Activated naive CD4-positive, alpha-beta T cell treated with Interleukin-2 at 50 U/mL for 16 hours (primary cell): ENCODE measurements at places on chromosomes 3 and 15.

GRCh38 chr3:128855569-128855968 lies 23.9 kb upstream of the ACAD9 start:
- no peak for DNase-seq

DNA sequence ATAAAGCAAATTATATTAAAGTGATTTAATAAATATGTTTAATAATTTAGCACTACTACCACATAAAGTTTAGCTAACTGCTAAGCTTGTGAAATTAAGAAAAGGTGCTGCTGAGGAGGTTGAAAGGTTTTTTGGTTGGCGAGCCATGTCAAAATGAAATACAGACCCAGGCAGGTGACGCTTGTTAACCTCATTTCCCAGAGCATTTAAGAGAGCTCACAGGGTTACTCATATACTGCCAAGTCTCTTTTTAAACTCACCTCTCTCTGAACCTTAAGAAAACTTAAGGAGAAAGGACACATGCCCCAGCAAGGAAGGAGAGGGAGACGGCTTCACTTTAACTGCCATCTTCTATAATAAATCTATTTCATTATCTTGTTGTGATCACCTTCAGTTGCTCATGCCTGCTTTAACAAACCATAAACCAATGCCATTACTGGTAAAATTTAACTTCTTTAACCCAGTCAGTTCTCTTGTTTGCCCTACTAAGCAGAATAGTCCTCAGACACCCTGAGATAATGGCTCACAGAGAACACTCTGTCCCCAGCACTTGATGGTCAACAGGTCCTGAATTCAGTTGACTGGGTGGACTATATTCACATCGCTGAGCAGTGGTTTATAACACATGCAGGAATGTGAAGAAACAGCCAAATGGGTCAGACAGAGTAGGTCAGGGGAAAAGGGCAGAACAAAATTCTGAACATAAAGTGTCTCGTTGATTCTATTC lies 540.1 kb downstream of the UNC13C start:
- no peak for DNase-seq

GRCh38 chr15:68326711-68327354 lies 49.3 kb downstream of the FEM1B start:
- no peak for DNase-seq

DNA sequence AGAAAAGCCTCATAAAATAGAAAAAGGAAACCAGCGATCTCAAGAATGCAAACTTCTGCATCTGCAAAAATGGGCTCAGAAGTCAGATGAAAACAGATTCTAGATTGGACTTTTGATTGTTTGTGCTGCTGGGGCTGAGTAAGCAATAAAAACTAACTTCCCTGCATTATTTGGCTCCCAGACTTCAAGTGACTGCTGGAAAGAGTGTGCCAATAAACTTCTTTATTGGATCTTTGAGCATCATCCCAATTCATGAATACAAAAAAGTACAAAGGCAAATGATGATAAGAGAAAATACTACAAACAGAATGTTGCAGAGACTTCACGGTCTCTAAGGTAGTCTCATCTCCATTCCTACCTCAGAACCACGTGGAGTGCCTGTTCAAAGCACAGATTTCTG lies 97.9 kb downstream of the FGF12 start:
- DNase-seq, result no peak

DNA sequence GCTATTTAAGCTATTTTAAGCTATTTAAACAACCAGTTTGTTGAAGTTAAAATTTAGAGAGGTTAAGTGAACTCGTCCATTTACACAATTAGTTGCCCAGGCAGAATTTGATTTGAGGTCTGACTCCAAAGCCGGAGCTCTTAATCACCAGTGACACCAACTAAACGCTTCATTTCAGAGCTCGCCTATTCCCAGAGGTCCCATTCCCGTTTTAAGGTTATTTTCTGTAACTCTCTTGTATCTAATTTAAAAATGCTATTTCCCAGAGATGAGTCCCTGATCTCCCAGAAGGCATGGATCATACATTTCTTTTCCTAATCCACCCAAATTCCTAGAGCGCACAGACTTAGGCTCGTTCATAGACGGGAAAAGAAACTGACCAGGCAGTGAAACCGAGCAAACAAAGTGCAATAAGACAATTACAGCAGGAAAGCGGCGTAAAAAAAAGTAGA lies 904 bp upstream of the MCTP2 start:
- no peak for DNase-seq

GRCh38 chr3:131550562-131551465 lies 48.0 kb upstream of the MRPL3 start:
- no peak for DNase-seq

- peak; percentile 31 for DNase-seq
Measured at GRCh38 chr3:43286841-43287499, 630 bp downstream of the SNRK start.

GRCh38 chr3:111801693-111802092 lies 57.4 kb upstream of the PHLDB2 start:
- no peak for DNase-seq

DNA sequence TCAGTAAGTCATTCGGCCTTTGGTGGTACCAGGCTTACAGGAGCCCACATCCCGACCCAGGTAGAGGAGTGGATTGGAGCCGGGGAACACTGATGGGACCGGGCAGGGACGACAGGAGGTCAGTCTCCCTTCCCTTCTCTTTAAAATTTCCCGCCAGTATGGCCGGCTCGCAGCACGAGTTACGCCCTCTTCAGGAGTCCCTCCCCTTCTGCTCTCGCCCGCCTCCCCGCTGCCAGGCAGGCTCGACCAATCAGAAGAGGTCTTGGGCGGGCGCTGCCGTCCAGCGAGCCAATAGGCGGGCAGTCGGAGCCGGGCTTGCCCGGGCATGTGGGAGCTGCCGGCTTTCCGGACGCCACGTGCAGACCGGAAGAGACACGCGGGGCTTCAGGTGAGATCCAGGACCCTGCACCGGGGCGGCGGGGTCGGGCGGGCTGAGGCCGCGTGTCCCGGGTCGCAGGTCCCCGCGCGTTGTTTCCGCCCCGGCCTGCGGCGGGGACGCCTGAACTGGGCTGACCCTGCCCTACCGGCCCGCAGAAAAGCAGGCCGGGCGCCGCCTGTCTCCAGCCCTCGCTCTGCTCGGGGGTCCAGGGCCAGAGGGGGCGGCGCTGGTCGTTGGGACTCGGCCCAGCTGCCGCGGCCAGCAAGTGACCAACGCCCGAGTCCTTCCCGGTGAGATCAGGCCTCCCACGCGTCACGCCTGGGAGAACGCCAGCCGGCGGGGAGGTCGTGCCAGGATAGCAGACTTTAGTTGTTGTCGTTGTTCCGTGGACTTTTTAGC lies at the start of gene AEN:
AEN (plus strand) TSS at position 346 of the 778 bp plus-strand sequence. CDS start 4,870 bp downstream, outside the sequence.
- peak; percentile 96 for DNase-seq

- no peak for DNase-seq
Measured at GRCh38 chr3:42036483-42036823, 54.7 kb upstream of the TRAK1 start.

GRCh38 chr3:175726228-175726627 lies 867.1 kb downstream of the NAALADL2 start:
- DNase-seq, result no peak

GRCh38 chr3:129756871-129757270 lies 136.6 kb downstream of the TMCC1 start:
- DNase-seq, result no peak

- no peak for DNase-seq
Measured at GRCh38 chr3:157542711-157543500, 39.7 kb upstream of the VEPH1 start.

DNA sequence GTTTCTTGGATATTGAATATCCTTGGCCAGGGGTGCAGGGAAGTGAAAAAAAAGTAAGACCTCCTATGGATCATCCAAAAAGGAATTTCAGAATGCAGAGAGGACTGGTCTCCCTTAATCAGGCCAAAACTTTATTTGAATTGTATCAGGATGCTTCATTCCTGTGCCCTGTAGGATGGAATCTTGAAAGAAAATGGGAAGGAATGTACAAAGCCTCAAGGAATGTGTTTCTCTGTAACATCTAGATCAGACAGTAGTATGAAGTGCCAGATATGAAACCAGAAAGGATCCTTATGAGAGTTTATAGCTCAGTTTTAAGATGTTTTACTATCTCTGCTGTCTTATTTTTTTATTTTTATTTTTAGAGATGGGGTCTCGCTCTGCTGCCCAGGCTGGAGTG lies 6.5 kb upstream of the GSK3B start:
- no peak for DNase-seq

DNA sequence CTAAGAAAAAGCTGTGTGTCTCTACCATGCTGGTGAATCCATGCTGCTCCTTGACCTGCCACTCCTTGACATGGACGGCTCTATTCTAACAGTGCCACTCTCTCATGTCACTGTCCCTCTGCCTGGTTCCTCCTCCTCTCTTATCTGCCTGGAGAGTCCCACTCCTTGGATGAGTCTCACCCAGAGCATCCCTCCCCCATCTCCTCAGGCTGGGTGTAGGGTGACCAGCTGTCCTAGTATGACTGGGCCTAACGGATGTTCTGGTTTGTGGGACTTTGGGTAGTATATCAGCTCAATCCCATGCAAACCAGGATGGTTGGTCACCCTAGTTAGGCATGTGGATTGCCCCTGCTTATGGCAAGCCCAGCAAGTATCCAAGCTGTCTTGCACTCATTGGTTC lies 54.3 kb downstream of the LIPC start:
- no peak for DNase-seq

DNA sequence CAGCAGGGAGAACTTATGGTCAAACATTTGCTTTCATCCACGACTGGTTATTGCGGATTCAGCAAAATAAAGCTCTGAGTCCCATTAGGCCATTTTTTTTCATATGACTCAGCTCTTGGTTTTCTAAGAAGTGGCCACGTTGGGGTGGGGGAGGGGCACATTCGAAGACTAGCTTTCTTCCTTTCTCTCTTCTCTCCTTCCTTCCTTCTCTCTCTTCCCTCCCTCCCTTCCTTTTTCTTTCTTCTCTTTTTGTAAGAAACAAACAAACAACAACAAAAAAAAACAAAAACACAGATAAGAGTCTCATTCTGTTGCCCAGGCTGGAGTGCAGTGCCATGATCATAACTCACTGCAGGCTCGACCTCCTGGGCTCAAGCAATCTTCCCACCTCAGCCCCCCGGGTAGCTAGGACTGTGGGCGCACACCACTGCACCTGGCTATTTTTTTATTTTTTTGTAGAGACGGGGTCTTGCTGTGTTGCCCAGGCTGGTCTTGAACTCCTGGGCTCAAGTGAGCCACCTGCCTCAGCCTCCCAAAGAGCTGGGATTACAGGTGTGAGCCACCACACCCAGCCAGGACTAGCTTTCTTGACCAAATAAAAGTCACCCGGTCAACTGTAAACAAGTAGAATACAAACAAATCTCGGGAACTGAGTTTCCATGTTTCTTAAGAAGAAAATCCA lies 41.6 kb downstream of the ABCC5 start:
- DNase-seq, result no peak

- no peak for DNase-seq
Measured at GRCh38 chr15:35562641-35563040, 16.7 kb upstream of the DPH6 start.

DNA sequence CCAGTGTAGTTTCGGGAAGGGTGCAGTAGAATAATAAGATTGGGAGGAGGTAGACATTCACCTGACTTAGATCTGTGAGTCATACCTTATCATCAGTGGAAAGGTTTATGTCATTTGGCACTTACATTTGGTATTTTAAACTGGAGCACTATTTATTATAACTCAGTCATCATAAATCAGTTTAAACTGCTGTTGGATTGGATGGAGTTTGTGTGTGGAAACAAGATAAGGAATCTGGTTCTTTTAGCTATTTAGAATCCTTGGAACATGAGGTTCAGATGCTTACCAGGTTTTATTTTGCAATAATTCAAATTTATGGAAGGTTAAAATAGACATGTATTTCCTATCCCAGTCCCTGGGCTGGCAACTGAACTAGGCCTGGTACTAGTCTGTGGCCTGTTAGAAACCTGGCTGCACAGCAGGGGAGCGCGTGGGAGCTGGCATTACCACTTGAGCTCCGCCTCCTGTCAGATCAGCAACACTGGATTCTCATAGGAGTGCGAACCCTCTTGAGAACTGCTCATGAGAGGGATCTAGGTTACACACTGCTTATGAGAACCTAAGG lies 34.5 kb downstream of the ZFAND6 start:
- no peak for DNase-seq

DNA sequence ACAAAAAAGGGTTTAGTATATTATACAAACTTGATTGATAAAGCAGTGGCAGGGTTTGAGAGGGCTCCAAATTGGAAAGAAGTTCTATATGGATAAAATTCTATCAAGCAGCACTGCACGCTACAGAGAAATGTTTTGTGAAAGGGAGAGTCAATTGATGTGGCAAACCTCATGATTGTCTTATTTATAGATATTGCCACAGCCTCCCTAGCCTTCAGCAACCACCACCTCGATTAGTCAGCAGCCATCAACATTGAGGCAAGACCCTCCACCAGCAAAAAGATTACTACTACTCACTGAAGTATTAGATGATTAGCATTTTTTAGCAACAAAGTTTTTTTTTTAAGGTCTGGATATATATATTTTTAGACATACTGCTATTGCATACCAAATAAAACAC lies 296.7 kb downstream of the CHST2 start:
- DNase-seq, result no peak
